AG08395 (cell line): ENCODE measurements at places on chromosomes 2 and 18.

DNA sequence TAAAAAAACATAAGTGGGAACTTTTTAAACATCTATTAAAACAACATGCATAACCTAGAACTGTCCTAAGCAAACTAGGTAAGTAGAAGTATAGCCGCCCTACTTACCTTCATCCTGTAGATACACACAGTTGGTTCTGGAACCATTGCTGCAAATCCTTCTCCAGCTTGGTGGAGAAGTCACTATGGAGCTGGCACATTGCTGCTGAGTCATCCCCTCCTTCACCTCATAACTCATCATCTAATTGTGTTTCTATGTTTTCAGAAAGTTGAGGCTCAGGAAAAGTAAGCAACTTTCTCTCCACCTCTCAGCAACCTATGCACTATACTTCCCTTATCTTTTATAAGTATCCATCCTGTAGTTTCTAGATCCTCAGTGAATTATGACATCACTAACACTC lies 269.8 kb upstream of the MMADHC start:
- peak; percentile 21 for DNase-seq

DNA sequence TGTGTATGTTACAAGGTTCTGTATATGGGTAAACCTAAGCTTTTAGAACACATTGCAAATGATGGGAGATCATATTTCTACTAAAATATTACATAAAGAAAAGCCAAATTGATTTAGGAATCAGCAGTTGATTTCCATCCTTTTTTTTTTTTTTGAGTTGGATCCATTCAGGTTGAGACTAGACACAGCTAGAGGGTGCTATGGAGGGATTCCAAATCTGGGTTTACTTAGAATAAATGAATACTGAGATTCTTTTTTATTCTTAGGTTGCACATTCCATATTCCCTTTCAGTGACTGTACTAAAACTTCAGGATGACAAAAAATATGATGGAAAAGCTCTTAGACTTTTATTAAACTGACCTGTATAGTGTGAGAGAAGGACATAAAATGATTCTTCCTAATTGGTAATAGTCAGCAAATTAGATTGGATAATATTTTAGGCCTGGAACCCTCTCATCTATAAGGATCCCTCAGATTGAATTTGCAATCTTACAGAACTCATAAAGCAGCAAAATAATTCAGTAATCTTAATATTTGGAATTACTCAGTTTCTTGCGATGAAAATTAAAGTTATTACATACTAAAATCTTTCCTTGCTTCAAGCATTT lies 183.3 kb upstream of the SESTD1 start:
- DNase-seq, result no peak

- DNase-seq, result peak; percentile 72
Measured at GRCh38 chr2:47008381-47009252, 93.0 kb upstream of the MCFD2 start.

- DNase-seq, result peak; percentile 42
Measured at GRCh38 chr18:9709304-9709877, 1.3 kb downstream of the RAB31 start.

DNA sequence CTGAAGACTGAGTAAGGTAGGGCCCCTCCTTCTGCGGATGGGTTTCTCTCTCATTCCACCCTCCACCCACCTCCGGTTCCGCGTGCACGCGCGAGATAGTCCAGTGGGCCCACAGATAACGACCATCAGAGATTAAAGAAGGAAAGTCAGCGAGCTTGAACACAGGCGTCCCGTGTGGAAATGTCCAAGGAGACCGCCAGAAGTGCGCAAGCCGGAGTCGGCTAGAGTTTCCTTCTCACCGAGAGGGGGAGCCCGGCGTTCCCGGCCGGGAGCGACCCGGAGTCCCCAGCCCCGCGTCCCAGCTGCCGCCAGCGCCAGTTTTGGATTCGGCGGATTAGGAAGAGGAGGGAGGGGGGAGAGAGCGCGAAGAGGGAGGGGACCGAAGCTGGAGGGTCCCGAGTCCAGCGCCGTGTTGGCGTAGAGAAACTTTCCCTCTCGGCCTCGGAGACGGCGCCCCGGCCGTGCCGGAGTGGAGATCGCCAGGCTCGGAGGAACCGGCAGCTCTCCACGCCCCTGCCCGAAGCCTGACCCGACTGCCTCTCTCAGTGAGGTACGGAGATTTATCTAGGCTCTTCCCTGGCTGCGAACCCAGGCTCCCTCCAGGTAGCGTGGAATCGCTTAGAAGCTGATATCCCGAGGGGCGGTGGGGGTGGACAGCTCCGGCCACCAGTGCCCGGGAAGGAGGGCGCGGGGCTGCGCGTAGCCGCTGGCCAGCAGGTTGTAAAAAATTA lies at the start of gene GULP1:
Gene GULP1, plus strand, starts transcription at position 258 of the 731 bp plus-strand sequence. CDS start 185,829 bp downstream, outside the sequence.
- peak; percentile 75 for DNase-seq

DNA sequence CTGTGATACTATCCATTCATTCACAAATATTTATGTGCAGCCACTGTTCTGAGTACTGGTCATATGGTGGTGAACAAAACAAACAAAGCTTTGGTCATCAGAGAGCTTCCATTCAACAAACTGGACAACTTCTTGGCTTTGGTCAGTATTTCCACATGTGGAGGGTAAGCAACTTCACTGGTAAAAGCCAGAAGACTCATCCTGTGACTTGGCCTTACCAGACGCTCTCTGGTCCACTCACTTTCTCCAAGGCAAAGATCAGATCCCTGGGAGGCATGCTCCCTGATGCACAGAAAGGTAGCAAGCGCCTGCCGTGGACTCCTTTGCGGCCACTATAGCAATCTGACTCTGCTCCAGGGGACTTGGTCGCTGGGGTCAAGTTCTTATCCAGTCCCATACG lies 179.5 kb downstream of the EN1 start:
- peak; percentile 67 for DNase-seq

DNA sequence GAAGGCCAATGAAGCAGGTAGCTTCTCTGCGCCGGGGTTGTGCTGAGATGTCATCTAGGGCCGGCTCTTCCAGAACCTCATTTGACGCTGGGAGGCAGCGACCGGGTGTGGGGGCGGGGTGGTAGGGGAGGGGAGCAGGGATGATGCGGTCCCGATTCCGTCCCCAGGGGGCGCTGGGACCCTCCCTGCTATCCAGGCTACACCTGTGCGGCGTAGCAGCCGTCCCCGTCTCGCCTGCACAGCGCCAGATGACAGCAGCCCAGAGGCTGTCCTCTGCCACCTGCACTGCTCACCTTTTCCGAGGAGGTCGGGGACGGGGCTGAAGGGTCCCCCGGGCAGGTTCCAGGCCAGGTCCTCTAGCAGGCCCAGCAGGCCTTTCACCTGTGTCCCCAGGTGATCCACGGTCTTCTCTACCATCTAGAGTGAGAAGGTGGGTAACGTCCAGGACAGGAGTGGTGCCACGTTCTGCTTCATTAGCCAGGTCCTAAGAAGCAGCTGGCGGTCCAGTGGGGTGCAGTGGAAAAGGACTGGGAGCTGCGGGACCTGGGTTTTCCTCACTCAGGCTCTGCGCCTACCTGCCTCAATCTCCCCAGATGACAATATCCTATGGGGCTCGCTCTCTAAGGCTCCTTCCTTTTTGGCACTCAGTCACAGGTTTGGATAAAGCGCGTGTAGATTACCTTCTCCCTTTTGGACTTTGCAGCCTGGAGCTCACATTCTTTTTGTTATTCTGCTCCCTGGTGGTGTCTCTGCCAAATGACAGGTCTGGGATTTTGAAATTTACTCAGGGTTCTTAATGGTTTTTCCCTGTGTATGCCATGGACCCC lies 56.0 kb upstream of the RAB6C start:
- DNase-seq, result peak; percentile 53

- no peak for DNase-seq
Measured at GRCh38 chr2:165701147-165701546, 92.9 kb downstream of the GALNT3 start.

DNA sequence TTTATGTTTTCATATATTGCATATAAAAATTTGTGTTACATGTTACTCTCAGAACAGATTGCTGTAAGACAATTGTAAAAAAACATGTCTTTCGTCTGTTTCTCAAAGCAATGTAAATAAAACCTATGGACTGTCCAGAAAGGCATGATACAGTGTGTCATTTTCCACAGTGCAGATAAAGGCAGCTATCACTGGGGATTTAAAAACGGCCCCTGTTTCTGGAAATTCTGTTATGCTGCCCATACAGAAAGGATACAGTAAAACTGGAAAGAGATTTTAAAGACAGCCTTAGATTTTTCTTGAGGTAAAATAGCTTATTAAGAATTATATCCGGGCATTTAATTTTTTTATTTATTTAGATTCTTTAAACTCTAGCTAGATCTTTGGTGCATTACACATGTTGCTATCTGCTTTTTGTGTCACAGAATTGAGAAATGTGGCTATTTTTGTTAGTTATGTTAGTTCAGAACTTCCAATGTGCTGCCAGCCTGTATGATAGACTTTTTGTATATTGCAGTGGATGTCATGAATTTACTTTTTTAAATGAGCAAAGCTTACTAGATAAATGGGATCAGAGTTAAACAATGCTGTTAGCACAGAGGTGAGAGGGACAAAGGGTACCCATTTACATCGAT lies 859 bp upstream of the INO80D start:
- no peak for DNase-seq

- no peak for DNase-seq
Measured at GRCh38 chr2:15177103-15177502, 384.0 kb downstream of the NBAS start.

- DNase-seq, result no peak
Measured at GRCh38 chr2:156242874-156243273, 89.6 kb downstream of the NR4A2 start.

GRCh38 chr18:21391074-21391673 lies 149.1 kb downstream of the GREB1L start:
- DNase-seq, result peak; percentile 11

- DNase-seq, result no peak
Measured at GRCh38 chr2:204282525-204282924, 262.8 kb upstream of the PARD3B start.
